Muscle of back (tissue), 13 donors: ENCODE measurements at places on chromosomes 13 and 19. TPM values are rescaled to one million over a fixed set of nuclear protein-coding genes. Genes with fewer than 3 reads are reported as not detected.

ZNF813 gene
- 2.7 TPM for polyA plus RNA-seq

OR10H1 gene
- polyA plus RNA-seq, result 0.06 TPM

ZNF304 gene
- 8.0 TPM for polyA plus RNA-seq

CILP2 gene
- polyA plus RNA-seq, result 2.0 TPM

SYNE4 gene
- 0.79 TPM for polyA plus RNA-seq

CEACAM16 gene
- polyA plus RNA-seq, result 0.22 TPM

CATSPERD gene
- polyA plus RNA-seq, result not detected
